ENCODE measurements at places on chromosomes 13 and 19.

DNA sequence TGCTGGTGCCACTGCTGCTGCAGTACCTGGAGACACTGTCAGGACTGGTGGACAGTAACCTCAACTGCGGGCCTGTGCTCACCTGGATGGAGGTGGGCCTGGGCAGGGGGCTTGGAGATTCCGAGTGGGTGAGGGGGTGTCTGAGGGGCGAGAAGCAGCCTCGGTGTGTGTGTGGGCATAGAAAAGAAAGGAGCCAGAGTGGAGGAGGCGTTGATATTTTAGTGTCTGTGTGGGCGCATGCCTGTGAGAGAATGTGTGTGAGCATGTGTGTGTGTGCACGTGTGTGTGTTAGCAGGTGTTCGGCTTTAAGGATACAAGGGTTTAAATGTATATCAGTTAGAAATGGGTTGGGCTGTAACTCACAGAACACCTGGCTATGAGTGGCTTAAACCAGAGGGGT is 3.7 kb downstream of the ARHGAP33 start:
- DNase-seq, result no peak

DNA sequence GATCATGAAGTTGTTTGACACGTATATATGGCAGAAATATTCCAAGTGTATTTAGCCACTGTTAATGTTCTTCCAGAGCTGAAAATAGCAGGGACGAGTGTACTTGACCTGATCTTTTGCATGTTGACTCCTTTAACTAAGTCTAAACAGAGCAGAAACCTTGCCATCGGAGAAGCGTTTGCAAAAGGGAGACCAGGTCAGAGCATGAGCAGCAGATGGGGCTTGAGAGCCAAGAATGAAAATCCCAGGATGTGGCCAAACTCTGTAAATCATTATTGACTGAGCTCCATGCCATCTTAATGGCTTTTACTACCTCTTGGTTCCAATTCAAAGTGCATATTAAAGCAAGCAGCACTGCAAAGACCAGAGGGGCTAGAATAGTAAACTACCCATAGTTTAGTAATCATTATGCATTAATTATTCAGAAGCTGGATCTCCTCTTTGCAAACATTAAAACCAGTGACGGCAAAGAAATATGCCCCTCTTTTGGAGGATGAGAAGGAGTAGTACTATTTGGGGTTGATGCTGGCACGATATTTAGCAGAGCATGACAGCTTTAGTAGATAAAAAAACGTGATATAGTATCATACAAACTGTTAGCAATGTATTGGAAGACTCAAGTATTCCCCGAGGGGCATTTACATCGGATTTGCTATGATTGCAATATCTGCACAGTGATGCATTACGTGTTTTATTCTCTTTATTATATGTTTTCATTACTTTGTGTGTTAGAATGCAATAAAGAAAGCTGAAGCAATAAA is 55.7 kb downstream of the FAM216B start:
- DNase-seq, result no peak

DNA sequence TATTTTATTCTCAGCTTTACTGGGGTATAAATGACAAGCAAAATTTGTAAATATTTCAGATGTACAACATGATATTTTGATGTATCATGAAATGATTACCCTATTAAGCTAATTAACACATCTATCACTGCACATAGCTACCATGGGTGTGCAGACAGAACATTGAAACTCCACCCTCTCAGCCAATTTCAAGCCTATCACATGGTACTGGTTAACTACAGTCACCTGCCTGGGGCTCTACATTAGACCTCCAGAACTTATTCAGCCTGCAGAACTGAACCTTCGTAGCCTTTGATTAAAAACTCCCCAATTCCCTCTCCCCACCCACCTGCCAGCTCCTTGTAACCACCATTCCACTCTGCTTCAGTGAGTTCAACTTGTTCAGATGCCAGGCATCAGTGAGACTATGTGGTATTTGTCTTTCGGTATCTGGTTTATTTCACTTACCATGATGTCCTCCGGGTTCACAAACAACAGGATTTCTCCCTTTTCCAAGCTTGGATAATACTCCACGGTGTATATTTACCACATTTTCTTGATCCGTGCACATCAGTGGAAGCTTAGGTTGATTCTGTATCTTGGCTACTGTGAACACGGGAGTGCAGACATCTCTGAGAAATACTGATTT is 19.2 kb downstream of the RAB20 start:
- DNase-seq, result no peak

- no peak for DNase-seq
Measured at GRCh38 chr13:27264648-27265047, 6.0 kb upstream of the RASL11A start.

DNA sequence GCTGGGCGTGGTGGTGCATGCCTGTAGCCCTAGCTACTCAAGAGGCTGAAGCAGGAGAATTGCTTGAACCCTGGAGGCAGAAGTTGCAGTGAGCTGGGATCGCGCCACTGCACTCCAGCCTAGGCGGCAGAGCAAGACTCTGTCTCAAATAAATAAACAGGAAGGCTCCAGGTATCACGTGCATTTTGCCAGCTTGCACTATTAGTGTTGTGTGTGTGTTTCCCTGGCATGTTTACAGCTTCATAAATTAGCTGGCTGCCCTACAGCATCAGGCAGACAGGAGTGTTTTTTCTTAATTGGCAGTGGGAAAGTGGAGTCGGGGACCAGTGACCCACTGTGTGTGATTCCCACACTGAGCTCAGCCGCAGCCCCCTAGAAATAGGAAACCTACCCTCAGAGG is 32.6 kb downstream of the SHISA2 start:
- DNase-seq, result no peak

DNA sequence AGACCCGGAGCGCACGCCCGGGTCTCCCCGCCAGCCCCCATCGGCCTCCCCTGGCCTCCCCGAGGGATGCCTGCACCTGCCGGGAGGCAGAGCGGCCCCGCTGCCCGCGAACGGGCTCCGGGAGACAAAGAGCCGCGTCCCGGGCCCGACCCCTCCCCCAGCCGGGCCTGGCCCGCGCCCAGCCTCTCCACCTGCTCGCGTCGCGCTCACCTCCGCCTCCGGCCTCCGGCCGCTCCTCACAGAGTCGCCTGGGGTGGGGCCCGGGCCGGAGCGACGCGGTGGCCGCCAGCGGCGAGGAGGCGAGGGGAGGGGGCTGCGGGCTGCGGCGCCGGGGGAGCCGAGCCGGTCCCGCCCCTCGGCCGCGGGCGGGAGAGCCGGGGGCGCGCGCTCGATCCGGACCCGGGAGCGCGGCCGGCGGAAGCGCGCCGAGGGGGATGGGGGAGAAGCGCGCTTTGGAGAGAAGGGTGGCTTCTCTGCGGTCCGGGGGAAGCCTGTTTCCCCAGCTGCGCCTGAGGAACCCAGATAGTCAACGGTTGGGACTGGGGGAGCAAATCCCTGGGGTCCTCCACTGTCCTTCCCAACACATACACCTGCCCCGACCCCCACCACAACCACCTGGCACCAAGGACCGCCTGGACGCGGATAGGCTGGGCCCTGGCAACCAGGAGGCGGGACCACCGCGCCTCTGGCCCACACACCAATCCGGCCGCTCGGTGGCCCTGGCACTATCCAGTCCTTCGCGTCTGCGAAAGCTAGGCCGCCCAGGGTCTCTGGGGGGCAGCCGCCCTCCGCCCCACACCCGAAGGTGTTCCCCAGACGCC is at the start of gene PRR36:
Gene PRR36, minus strand, starts transcription at position 315 of the 821 bp plus-strand sequence. CDS start 701 bp downstream, outside the sequence.
- DNase-seq, result no peak

DNA sequence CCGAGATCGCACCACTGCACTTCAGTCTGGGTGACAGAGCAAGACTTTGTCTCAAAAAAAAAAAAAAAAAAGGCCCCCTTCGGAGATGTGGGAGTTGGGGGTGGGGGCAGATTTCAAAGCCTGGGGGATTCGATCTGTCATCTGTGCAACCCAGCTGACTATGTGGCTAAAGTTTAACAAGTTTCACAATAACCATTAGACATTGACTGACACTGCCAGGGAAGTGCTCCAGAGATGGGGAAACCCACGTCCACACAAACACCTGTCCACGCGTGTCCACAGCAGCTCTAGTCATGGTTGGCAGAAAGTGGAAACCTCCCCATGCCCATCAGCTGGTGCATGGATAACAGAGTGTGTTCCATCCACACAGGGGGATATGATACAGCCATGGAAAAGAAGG is 37.6 kb upstream of the HOMER3 start:
- DNase-seq, result no peak

GRCh38 chr19:48618278-48618915 is 581 bp downstream of the RPL18 start:
- DNase-seq, result no peak

GRCh38 chr13:29319451-29319850 is 276.0 kb downstream of the SLC7A1 start:
- DNase-seq, result no peak

DNA sequence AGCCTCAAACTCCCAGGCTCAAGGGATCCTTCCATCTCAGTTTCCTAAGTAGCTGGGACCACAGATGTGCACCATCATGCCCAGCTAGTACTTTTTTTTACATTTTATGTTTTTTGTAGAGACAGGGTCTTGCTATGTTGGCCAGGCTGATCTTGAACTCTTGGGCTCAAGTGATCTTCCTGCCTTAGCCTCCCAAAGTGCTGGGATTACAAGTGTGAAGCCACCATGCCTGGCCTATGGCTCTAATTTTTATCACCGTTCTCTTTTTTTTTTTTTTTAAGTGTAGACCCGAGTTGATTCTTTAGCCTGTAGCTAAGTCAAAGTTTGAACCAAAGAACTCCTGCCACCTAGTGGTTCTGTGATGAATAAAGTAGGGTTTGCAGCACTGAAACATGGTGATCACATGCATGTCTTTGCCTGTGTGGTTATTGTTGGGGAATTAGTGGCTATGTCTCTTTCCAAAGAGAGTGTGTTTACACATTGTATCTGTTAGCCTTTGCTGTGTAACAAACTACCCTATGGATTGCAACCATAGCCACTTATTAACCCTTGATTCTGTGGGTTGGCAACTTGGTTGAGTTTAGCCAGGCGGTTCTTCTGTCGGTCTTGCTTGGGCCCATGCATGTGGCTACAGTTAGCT is 11.6 kb downstream of the NFILZ start:
- no peak for DNase-seq

DNA sequence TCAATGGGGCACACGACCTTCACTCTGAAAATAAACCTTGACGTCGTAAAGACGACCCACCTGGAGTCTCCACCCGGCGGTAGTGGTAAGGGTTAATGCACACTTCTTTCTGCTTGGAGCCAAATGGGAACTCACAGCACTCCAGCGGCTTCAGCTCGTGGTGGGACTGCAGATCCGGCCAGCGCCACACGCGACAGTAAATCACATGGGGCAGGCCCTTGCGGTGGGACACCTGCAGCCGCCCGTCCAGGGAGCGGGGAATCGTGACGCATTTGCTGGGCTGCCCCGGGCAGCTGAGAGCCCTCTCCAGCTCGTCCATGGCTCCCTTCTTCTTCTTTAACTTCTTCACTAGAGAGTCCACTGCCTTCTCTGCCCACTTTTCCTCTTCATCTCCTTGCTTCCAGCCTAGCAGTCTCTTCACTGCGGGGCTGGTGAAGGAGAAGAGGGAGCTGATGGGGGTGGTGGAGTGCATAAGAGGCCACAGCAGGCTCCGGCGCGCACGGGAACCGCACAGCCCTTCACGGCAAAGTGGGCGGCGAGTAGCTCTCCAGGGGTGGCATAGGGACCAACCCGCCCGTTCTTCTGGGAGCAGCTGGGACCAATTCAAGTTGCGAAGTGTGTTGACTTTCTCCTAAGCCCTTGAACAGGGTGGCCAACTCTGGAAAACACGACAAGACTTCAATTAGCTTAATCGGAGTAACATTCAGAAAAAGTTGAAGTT is 40.7 kb downstream of the SMAD9 start:
- no peak for DNase-seq

- DNase-seq, result no peak
Measured at GRCh38 chr13:44403461-44404056, 29.9 kb downstream of the SERP2 start.

DNA sequence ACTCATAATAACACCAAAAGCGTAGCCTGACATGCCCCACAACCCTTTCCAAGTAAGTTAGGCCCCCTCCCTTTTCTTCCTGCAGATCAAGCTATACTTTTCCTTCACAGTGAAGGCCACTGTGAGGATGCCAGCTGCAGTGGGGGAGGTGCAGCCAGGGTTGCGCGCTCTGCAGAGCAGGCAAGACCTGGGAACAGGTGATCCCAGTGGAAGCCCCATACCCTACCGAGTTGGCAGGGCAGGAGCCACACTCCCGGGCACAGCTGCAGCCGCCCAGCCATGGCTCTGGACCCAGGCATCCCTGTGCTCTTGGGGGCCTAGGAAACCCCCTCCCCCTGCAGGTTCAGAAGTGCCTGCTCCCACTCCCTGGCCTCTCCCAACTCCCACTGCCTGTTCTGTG is 18.7 kb downstream of the MTMR6 start:
- no peak for DNase-seq

GRCh38 chr13:51213173-51213728 is 8.9 kb upstream of the FAM124A start:
- DNase-seq, result no peak

DNA sequence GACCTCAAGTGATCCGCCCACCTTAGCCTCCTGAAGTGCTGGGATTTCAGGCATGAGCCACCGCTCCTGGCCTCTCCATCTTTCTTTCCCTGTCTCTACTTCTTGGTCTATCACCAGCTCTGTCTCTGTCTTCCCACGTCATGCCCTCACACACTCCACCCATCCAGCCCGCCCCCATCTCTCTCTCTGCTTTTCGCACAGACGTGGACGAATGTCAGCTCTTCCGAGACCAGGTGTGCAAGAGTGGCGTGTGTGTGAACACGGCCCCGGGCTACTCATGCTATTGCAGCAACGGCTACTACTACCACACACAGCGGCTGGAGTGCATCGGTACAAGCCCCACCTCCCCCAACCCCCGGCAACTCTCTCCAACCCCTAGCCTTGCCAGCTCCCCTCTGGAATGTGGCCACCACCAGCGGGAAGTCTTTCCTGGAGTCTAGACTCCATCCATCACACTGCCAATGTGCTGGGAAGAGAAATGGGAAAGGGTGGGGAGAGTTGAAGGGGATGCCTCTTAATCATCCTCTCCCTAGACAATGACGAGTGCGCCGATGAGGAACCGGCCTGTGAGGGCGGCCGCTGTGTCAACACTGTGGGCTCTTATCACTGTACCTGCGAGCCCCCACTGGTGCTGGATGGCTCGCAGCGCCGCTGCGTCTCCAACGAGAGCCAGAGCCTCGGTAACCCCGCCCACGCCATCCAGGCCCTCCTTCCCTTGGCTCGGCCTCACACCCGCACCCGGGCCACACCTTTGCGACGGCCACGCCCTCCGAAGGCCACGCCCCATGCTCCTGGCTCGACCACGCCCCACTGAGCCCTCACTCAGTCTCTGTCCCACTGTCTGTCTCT is 22.5 kb downstream of the LTBP4 start:
- DNase-seq, result no peak

All from cortex of kidney (tissue), 1 donor.